Germinal center (tissue), 1 donor: ENCODE measurements at places on chromosomes 1 and 21.

DNA sequence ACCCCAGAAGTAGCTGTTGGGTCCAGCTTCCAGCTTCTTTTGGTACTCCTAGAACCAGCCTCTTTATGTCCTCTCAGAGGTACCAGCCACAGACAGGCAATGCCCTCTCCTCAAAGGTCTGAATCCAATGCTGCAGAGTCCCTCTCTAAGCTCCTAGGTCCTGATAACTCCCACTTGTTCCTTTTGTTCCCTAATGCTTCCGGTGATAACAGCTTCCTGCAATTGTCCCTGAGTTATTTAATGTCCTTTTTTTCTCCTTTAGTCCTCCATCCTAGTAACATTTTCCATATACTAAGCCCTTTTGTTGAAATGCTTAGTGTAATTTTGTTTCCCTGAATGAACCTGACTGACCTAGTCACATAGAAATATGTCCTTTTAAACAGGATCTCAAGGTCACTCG, 201.7 kb upstream of the BEND5 start:
- DNase-seq: no peak

- no peak for DNase-seq
These were observed 73.0 kb downstream of the NGF start for GRCh38 chr1:115265099-115265498.

DNA sequence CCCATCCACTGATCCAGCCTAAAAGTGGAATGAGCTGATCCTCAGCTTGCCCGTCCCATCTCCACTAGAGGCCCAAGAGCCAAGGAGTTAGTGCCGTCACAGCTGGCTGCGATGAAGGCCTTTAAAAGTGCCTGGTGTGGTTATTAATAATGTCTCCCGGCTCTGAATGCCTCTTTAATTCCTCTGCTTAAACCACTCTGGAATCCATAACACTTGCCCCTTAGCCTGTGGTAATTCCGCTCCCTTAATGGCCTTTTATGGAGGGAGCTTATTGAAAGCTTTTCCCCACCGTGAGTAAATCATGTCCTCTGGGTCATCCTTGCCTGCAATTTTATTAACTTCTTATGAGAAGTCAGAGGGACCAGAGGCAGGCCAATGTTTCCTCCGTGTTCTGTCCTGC, 55.4 kb downstream of the UBIAD1 start:
- no peak for DNase-seq

DNA sequence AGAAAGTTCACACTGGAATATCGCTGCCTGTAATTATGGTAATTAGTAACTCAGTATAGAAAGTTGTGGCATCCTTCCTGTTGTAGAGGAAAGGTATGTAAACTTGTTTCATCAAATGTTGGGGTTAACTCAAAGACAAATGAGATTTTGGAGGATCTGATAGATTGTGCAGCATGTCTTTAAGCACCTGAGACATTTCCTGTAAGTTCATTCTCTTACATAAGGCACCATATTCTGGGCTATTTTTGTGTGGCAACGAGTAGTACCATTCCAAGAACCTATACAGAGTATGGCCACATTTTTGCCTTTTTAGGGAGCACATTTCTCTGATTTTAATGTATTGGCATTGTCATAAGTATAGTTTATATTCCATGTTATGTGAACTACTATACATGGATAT, 88.8 kb downstream of the CDC14A start:
- DNase-seq: no peak

DNA sequence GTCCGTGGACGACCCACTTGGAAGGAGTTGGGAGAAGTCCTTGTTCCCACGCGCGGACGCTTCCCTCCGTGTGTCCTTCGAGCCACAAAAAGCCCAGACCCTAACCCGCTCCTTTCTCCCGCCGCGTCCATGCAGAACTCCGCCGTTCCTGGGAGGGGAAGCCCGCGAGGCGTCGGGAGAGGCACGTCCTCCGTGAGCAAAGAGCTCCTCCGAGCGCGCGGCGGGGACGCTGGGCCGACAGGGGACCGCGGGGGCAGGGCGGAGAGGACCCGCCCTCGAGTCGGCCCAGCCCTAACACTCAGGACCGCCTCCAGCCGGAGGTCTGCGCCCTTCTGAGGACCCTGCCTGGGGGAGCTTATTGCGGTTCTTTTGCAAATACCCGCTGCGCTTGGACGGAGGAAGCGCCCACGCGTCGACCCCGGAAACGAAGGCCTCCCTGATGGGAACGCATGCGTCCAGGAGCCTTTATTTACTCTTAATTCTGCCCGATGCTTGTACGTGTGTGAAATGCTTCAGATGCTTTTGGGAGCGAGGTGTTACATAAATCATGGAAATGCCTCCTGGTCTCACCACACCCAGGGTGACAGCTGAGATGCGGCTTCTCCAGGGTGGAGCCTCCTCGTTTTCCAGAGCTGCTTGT, 32.4 kb downstream of the PRMT2 start:
- no peak for DNase-seq

- no peak for DNase-seq
These were observed 44.7 kb downstream of the YARS1 start for GRCh38 chr1:32772281-32773017.

DNA sequence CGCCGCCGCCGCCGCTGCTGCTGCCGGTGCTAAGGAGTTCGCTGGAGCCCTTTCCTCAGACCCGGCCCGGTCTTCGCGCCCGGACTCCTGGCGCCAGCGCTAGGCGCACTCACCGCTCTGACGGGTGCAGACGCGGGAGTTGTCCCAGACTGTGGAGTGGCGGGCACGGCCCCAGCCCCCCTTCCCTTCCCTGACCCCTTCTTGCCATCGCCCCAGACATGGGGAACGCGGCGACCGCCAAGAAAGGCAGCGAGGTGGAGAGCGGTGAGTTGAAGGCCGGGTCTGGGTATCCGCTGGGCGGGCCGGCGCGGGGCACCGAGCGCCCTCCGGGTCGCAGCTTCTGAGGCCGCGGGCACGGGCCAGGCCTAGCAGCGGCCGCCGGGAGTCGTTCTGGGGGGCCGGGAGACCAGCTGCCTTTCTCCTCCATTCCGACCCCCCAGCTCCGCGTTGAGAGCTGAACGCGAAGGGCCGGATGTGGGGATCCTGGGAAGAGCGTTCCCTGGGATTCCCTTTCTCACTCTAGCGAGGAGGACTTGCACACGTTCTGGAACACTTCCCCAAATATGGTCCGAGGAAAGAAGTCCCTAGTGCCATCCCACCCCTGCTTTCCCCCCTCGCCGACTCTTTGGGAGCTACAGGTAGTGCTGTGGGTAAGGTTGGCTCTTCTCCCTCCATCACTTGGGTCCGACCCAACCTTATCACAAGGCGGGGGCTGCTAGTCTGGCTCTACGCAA, 65.8 kb upstream of the PRKACB start:
- peak; percentile 43 for DNase-seq

- peak; percentile 90 for DNase-seq
These were observed at the start of gene ZNF644 for GRCh38 chr1:91021686-91022517. Gene ZNF644, minus strand, starts transcription at chr1:91022035. Its CDS starts 39,682 bp downstream, at chr1:90982353.
